AG04449 (cell line): ENCODE measurements at places on chromosomes 13 and 19.
A peak's percentile ranks its signal among the peaks of the same experiment; 100 is the strongest.

DNA sequence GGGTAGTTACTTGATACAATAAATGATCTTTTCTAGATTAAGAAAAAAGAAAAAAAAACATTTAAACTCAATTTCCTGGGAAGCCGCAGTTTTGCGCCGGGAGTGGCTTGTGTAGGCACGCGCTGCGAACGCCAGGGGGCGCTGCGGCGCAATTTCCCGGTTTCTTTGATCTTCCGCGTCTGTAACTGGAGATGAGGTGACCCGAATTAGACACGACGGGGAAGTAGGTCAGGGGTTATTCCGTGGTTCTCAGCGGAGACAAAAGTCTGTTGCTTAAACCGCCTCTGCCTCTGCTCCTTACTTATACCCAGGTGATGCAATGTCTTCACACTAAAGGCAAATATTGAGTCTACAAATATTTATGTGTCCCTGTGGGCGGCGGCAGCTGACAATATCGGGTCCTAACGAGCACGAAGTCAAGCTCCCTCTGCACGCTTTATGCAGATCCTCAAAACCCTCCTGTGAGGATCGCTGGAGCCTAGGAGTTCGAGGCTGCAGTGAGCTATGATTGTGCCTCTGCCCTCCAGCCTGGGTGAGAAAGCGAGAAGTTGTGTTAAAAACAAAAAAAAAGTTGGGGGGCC, 15.2 kb downstream of the STXBP2 start:
- DNase-seq = no peak

- DNase-seq = peak; percentile 77
These were observed 4.9 kb downstream of the ADAMTSL5 start for GRCh38 chr19:1507763-1508506.

GRCh38 chr19:14517446-14517839, 754 bp downstream of the DNAJB1 start:
- no peak for DNase-seq

DNA sequence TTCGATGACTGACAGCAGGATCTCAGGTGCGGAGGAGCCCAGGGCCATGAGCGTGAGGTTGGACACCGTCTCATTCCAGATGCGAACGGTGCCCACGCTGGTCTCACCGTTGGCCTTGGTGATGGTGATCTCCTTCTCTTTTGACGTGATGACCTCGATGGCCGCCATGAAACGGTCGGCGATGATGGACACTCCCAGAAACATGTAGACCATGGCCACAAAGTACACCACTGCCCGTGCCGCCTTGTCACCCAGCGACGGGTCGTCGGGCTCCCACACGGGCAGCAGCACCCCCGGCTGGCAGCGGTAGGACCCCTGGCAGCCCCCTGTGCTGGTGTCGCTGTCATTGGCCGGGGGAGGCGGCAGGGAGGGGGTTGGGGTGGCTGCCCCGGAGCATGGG, 5.7 kb downstream of the SLC8A2 start:
- DNase-seq = no peak

DNA sequence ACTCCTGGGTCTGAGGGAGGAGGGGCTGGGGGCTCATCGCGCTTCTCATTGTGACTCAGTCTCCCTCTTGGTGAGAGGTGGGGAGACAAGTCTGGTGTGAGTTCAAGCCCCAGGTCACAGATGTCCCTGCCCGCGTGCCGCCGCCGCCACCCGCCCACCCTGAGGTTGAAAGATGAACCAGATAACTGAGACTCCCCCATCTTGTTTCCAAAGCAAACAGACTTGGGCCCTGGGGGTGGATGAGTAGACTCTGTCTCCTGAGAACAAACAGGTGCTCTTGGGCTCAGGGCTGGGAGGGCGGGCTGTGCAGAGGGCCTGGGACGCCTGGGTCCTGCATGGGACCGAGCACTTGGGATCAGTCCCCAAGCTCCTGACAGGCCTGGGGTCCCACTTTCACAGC, 567 bp downstream of the SBK2 start:
- DNase-seq = no peak

DNA sequence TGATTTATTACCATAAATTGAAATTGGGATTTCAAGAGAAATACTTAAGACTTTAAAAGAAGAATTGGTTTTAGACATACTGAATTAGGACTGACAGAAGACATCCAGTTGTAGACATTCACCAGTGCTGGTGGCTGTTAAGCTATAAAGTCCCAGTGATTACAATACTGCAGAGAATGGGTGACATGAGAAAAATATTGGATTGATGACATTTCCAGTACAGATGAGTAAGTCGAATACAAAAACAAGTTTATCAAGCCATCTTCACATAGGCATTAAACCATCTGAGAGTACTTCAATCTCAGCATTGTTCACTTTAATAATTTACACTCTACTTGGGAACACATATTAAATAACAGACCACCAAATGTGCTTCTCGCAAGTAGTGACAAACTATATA, 66.8 kb downstream of the TBC1D4 start:
- no peak for DNase-seq

DNA sequence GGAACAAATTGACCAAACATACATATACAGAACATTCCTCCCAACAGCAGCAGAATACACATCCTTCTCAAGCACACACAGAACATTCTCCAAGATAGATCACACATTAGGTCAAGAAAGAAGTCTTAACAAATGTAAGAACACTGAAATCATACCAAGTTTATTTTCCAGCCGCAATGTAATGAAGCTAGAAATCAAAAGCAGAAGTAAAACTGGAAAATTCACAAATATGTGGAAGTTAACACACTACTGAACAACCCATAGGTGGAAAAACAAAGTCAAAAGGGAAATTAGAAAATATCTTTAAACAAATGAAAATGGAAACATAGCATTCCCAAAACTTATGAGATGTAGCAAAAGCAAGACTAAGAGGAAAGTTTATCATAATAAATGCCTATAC, 692.6 kb downstream of the DIAPH3 start:
- DNase-seq = no peak

GRCh38 chr19:40282920-40283319, 2.2 kb downstream of the AKT2 start:
- DNase-seq = peak; percentile 29

DNA sequence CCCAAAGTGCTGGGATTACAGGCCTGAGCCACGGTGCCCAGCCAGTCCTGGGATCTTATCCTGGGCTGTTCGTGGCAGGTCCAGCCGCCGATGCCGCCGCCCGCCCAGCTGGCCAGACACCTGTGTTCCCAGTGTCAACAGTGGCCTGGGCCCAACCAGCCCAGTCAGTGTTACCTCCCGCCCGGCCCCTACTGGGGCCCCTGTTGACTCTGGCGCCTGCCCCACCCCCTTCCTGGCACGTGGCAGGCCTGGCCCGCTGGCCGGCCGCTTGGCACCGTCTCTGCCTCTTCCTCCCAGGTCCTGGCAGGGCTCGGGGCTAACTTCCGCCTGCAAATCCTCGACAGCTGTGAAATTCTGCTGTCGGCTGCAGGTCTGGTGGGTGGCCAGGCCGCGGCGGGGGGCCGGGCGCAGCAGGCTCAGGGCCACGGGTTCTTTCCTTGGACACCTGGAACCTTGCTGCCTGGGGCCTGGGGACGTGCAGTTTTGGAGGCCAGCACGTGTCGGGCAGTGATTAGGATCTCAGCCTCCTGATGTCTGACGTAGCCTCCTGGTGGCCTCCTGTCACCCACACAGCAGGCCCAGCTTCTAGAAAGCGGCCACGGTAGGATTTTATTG, 9.1 kb downstream of the ARID3A start:
- DNase-seq = no peak

GRCh38 chr13:113936166-113936965, 37.5 kb downstream of the C13orf46 start:
- DNase-seq = no peak

DNA sequence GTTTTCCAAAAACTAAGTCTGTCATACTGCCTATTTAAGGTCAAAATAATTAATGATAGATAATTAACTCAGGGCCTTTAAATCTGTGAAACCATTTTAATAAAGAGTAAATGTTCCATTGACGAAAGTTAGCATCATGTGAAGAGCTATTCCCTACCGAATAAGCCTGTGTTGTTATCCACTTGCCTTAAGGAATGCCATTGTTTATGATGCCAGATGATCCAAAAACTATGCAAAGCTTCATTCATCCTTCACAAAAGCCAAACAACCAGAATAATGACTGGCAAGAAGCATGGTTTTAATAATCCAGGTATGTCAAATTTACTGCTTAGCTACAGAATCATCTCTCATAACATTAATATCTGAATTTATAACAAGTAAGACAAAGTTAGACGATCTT, 6.5 kb upstream of the GPC6 start:
- DNase-seq = no peak

DNA sequence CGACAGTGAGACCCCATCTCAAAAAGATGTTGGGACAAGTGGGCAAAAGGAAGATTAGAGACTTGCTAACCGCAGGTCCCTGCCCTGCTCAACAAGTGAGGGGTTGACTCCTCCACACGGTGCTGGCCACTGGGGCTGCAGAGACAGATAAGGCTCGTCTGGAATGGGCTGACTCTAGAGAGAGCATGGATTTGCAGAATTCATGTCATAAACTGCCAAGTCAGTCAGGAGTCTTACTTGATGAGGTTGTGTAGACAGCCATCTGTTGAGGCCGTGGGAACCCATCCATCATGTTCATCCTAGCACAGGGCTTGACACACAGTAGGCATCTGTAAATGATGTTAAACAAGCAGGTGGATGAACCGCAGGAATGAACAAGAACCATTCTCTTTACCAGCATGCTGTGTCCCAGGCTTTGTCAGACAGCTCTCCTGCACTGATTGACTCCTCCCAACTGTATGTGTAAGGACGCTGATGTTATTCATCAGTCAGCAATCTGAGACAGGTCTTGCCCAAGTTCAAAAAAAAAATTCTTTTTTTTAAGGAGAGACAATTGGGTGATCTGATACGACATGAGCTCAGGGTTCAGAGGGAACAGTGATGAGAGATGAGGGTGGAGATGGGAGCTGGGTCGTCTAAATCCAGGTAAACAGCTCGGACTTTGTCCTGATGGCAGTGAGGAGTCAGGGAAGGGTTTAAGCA, 8.8 kb downstream of the PAF1 start:
- DNase-seq = no peak
